ENCODE measurements at places on chromosomes 7 and 10.

GRCh38 chr10:55629793-55630490 is 731.1 kb downstream of the ZWINT start:
- peaks cover 8% of the 10 kb centered on the region for H3K27me3 ChIP-seq
- DNase-seq: peak; percentile 64
- H3K27ac ChIP-seq: no peak overlapping the region
- H3K4me1 ChIP-seq: peaks cover 7% of the 10 kb centered on the region
- no peaks in the 10 kb centered on the region for H3K36me3 ChIP-seq

GRCh38 chr10:44830022-44830421 is 81.1 kb upstream of the TMEM72 start:
- no peaks in the 10 kb centered on the region for H3K36me3 ChIP-seq
- H3K27me3 ChIP-seq: no peaks in the 10 kb centered on the region
- no peak for DNase-seq
- peaks cover 7% of the 10 kb centered on the region for H3K4me1 ChIP-seq
- H3K4me3 ChIP-seq: no peak overlapping the region
- no peak overlapping the region for H3K27ac ChIP-seq

DNA sequence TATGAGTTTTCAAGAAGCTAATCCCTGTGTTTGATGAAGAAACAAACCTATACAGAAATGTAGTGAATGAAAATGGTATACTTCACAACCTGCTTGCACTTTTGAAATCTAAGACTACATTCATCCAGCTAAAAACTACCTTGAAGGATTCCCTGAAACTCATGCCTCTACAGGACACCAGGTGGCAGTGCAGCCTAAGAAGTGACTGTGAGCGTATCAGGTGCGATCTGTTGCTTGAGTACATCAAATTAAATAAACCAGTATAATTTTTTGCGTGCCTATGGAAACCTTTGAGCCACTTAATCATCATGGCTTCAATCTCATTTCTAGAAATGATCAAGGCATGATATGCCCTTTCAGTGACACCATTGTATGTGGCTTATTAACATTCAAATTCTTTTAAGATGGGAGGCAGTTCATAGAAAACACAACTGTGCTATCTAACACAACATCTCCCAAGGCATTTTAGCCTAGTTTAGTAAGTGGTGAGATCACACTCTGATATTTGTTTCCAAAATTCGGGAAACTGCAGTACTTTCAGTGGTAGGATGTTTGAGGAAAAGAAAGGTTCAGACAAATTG is 57.4 kb downstream of the PPP1R17 start:
- H3K4me3 ChIP-seq: no peak overlapping the region
- H3K4me1 ChIP-seq: no peaks in the 10 kb centered on the region
- H3K27ac ChIP-seq: no peak overlapping the region
- peak; percentile 49 for DNase-seq

GRCh38 chr7:24729365-24730017 is 27.8 kb downstream of the GSDME start:
- DNase-seq: no peak
- H3K36me3 ChIP-seq: peaks cover 6% of the 10 kb centered on the region
- no peak overlapping the region for H3K27ac ChIP-seq
- H3K4me3 ChIP-seq: no peak overlapping the region

GRCh38 chr10:114871379-114871778 is 49.8 kb downstream of the FHIP2A start:
- H3K4me3 ChIP-seq: no peak overlapping the region
- DNase-seq: no peak

DNA sequence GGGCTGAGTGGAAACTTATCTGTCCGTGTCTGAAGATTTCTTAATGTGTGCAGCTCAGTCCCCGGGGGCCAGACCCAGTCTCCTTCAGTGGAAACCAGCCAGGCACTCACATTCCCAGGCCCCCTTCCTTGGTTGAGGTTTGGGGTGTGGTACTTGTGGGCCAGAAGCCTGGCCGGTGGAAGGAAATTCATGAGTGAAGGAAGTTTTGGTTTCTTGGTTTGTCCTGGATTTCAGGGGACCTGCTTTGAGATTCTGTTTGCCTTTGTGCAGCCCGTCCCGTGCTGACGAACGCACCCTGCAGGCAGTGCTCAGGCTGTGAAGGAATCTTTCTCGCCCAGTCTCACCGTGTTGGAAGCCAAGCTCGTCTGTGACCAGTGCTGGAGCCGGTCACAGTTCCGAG is 2.9 kb downstream of the INPP5A start:
- no peaks in the 10 kb centered on the region for H3K36me3 ChIP-seq
- peaks cover 16% of the 10 kb centered on the region for H3K4me1 ChIP-seq
- no peak overlapping the region for H3K27ac ChIP-seq
- no peak for DNase-seq

DNA sequence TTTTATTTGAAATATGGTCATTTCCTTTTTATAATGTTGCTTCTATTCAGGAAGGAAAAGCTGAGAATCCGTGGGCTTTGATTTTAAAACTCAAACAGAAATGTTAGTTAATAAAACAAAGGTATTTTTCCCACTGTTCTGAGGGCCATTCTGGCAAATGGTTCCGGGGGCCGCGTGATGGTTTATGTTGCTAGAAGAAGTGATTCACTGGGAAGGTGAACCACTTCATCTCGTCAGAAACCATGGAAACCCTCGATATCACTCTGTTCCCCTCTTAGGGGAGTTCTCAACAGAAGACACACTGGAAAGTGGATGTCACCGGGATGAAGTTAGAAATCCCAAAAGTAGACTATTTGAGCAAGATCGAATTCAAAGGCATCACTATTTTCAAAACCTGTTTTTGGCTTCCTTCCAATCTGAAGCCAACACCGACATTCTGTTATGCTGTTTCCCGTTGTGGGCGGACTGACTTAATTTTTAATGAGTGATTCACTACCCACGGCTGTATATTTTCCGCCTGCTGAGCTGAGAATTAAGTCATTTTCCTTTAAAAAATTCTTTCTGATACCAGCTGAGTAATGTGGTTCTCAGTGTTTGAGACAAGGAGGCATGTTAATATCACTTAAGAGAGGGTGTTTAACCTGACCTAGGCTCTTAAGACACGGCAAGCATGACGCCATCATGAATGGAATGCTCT is 84.1 kb downstream of the PTPRE start:
- peaks cover 10% of the 10 kb centered on the region for H3K4me1 ChIP-seq
- no peaks in the 10 kb centered on the region for H3K27me3 ChIP-seq
- H3K36me3 ChIP-seq: no peaks in the 10 kb centered on the region
- DNase-seq: no peak
- peak overlapping the region; percentile 91 for H3K27ac ChIP-seq

DNA sequence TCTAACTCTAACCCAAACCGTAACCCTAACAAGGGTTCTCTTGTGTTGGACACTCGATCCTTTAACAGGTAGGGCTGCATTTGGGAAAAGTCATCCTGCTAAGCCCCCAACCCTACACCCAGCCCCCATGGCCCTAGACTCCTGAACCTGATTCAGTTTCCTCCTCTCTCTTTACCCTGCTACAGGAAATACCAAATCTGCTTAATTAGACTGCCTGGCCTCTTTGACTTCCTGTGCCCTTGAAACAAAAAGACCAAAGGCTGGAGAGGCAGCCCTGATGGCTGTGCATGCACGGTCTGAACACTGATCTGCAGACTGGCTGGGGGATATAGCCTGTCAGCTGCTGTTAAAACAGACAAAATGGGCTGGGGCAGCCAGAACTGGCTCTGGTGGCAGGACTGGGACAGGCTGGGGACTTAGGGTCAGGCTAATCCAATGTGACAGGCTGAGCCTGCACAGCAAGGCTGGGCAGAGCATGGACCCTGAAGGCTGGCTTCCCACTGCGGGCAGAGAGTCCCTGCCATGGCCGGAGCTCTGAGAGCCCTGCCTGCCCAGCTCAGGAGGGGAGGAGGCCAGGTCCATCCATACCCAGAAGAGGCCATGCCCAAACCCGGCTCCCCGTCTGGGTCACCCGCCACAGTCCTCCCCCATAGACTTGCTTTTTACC is 51.0 kb upstream of the MSMB start:
- peak overlapping the region; percentile 51 for H3K27ac ChIP-seq
- DNase-seq: peak; percentile 73
- H3K4me3 ChIP-seq: no peak overlapping the region
- no peaks in the 10 kb centered on the region for H3K27me3 ChIP-seq

DNA sequence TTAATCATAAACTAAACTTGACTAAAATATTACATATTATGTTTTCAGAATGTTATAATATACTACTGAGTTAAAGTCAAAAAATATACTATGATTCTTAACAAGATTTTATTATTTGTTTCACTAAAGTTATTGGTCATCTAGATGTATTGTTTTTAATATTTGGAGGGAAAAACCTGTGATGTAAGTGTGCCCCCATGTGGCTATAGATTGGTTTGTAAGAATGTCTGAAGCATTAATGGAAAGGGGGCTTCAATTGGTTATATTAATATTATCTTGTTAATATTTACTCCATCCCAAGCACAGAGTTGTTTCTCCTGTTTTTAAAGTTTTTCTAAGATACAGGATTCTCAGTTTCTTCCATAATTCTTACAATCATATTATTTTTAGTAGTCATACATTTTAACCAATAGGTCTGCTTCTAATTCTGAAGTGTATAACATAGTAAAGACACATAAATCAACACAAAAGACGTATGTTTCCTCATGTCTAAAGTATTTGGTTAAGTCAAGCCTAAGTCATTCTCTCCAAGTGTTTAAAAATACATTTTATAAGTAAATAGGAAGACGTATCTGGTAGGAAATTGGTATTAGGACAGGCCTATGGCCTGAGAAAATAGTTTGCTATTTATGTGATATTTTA is 58.0 kb downstream of the GNAT3 start:
- H3K27me3 ChIP-seq: no peaks in the 10 kb centered on the region
- H3K36me3 ChIP-seq: no peaks in the 10 kb centered on the region
- H3K4me1 ChIP-seq: peaks cover 5% of the 10 kb centered on the region
- no peak overlapping the region for H3K27ac ChIP-seq

DNA sequence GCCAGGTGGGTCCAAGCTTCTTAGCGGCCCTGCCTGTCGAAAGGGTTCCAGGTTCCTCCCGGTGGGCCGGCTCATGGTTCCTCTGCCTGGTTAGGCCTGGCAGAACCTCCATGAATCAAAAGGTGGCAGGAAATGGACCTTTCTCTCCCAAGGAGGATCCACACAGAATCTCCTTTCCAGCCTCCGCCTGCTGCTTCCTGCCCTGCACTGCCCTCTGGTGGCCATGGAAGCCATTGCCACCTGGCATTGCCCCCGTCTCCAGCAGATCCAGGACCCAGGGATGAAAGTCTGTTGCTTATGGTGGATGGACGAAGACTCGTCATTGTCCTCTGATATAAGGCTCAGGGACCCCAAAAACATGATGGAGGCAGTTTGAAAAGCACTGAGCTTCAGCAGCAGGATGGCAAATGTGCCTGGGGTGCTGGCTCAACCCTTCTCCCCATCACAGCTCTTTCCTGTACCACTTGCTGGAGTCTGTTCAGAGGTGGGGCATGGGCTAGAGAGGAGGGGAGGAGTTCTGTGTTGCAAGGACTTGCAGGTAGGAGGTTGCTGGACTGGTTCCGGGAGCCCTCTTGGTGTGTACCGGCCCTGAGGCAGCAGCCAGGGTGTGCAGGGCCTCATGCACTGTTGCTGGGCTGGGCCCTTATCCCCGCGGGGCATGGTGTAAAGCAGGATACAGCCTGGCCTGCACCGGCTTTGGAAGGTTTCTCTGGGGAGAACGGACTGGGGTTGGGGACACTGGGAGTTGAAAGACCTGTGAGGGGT is 11.3 kb upstream of the INMT start:
- no peaks in the 10 kb centered on the region for H3K36me3 ChIP-seq
- DNase-seq: peak; percentile 96
- H3K27ac ChIP-seq: no peak overlapping the region
- H3K27me3 ChIP-seq: peaks cover 35% of the 10 kb centered on the region
- no peaks in the 10 kb centered on the region for H3K4me1 ChIP-seq

DNA sequence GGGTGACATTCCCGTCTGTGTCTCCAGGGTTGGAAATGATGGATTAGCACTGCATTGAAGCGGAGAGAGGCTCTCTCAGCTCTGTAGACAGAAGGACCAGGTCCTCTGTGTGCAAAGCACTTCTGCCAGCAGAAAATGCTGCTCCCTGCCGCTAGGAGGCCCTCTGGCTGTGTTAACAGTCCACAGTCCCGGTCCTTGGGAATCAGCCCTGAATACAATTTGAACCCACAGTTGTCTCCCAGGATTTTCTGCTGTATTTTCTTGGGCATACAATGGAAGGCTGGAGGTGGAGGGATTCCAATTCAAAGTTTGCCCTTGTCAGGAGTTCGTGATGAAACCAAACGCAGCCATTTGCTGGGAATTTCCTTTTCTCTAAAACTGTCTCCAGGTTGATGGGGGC is 205.2 kb downstream of the GLRX3 start:
- no peak overlapping the region for H3K27ac ChIP-seq
- no peaks in the 10 kb centered on the region for H3K36me3 ChIP-seq
- H3K27me3 ChIP-seq: no peaks in the 10 kb centered on the region
- no peaks in the 10 kb centered on the region for H3K4me1 ChIP-seq
